AG08395 (cell line): ENCODE measurements at places on chromosomes 11 and 22.
A peak's percentile ranks its signal among the peaks of the same experiment; 100 is the strongest.

DNA sequence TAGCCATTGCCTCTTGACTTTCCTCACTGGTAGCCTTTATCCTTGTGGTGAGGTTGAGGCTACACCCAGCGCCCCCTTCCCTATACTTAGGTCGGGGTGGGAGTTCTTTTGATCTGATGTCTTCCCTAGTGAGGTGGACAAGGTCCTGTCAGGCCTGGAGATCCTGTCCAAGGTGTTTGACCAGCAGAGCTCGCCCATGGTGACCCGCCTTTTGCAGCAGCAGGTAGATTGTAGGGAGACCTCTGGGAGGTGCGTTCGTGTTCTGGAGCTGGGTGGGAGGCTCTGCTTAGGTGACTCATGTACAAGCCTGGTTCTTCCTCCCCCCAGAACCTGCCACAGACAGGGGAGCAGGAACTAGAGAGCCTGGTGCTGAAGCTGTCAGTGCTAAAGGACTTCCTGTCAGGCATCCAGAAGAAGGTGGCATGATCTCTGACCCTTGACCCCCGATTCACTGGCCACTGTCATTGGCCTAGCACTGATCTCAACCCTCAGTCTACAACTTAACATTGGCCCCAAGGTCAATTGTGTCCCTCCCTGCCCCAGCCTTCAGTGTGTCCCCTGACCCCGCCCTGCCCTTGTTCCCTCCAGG is 4.9 kb downstream of the INPPL1 start:
- no peak for DNase-seq

DNA sequence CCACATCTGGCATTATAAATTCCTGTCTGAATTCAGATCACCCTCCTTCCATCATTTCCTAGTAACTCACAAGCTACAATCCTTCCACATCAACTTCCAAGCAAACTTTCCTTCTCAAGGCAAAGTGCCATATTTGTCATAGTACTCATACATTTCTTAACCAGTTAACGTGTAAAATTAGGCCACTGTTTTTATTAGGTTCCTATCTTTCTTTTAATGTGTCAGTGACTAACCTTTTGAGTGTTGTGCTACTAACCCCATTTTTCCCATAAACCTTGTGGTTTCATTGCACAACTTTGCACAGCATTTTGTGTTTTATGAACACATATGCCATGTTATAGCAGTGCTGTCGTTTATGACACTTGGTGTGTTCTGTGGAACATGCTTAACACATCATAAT is 90.1 kb downstream of the KIF18A start:
- peak; percentile 10 for DNase-seq

- DNase-seq: peak; percentile 69
Observed at GRCh38 chr11:64876835-64877341, 1.5 kb downstream of the EHD1 start.

GRCh38 chr11:130390071-130390758 is 38.2 kb downstream of the ADAMTS8 start:
- peak; percentile 75 for DNase-seq

- no peak for DNase-seq
Observed at GRCh38 chr22:22030493-22031182, 48.1 kb upstream of the TOP3B start.

- DNase-seq: peak; percentile 37
Observed at GRCh38 chr11:61392981-61393595, 701 bp downstream of the TMEM216 start.

GRCh38 chr11:59368238-59369022 is 9.7 kb downstream of the OR5AN1 start:
- no peak for DNase-seq

GRCh38 chr11:82303671-82304070 is 430.0 kb downstream of the FAM181B start:
- DNase-seq: no peak

DNA sequence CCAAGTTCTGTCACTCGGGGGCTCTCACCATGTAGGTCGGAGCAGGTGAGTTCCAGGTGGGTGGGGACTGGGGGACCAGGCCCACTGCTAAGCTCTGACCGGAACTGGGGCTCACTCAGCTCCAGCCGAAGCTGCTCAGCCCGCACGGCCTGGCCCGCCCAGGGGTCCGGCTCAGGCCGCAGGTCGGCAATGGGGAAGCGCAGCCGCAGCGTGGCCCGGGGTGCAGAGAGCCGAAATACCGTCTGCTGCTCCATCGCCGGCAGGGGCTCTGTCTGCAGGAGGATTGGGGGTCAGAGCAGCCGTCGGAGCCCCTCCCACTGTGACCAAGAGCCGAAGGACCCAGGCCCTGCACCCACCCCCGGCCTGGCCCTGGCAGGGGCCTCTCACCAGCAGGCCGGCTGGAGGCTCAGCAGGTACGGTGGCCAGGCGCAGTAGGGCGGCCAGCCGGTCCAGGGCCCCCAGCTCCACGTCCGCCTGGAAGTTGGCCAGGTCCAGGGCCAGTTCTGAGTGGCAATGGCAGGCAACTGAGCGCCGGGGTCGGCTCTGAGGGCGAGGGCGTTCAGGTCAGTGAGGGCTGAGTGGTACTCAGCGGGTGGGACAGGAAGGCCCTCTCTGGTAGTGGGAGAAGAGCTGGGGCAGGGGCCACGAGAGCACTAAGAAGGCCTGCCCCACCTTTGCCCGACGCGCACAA is 7.2 kb downstream of the ATG2A start:
- no peak for DNase-seq

- DNase-seq: no peak
Observed at GRCh38 chr11:75664389-75664788, 4.4 kb downstream of the MAP6 start.

- peak; percentile 56 for DNase-seq
Observed at GRCh38 chr22:40911772-40912171, 39.4 kb upstream of the RBX1 start.

GRCh38 chr22:38681582-38682335 is at the start of gene TOMM22:
Gene TOMM22, plus strand, starts transcription at chr22:38681957. Its CDS starts 22 bp downstream, at chr22:38681979.
- DNase-seq: peak; percentile 97

- DNase-seq: peak; percentile 3
Observed at GRCh38 chr11:19244621-19245020, 3.9 kb upstream of the E2F8 start.

DNA sequence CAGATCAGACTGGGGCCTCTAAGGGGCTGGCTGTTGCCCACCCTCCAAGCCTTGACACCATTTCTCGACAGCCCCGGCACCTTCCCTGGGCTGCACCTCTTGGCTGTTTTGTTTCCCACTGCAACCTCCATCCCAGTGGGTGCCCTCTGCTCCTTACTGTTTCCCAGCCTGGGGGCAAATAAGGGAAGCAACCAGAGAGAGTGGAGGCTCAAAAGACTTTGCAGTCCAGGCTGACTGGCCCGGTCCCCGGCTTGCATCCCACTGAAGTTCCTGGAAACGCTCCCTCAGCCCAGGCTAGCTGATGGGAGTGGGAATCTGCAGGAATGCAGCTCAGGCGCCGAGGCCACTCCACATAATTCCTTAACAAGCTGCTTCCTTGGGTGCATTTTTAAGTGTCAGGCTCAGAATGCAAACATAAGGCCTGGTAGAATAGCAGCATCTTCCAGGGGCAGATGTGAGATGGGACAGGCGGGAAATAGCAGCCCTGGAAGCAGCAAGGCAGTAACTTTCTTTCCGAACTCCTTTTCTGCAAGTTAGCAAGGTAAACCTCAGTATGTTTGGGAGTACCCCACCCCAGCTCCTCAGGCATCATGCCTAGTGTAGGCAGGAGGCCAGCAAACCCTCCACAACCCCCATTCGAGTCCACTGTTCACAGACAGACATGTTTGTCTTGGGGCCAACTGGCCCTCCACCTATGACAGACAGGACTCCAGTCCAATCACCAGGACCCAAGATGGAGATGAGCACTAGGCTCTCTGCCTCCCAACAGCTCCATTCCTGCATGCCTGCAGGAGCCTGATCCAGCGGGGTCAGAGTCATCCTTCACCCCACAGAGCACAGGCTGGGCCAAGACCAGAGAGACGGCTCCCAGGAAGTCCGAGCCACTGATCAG is 39.3 kb downstream of the RPL27A start:
- DNase-seq: peak; percentile 43

- peak; percentile 5 for DNase-seq
Observed at GRCh38 chr11:106524436-106524835, 447.0 kb downstream of the AASDHPPT start.

GRCh38 chr11:62344210-62344609 is 7.0 kb downstream of the ASRGL1 start:
- no peak for DNase-seq

DNA sequence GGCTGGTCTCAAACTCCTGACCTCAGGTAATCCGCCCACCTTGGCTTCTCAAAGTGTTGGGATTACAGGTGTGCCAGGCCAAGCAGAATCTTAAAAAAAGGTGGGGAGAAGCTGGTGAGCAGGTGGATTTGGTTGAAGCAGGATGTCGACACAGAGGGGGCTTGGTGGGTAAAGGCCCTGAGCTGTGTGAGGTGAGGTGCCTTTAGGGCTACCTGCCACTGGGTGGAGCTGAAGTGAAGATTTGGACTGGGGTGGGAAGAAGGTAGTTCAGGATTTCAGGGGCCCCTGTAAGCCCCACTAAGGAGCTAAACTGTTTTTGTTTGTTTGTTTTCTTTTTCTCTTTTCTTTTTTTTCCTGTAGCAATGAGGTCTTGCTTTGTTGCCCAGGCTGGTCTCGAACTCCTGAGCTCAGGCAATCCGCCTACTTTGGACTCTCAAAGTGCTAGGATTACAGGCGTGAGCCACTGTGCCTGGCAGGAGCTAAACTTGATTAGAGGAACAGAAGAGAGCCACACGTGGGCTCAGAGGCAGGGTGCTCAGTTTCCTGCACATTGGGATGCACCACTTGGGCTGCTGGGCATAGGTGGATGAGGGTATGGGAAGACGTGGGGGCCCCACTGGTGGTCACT is 6.0 kb downstream of the P2RX6 start:
- peak; percentile 38 for DNase-seq

DNA sequence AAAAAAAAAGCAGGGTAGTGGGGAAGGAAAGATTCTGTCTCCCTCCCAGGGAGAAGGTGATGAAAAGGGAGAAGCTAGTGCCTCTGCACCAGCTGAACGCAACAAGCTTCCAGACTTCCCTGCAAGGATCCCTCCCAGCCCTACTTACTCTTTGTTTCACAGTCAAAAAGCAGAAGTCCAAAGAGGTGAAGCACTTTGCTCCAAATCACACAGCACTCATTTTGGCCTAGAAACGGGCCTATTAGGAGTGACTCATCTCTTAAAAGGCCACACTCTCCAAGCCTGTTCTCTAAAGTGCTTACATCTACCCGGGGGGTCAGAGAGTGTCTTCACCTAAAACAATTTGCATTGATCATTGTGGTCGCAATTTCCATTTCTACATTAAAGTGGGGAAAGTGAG is 17.7 kb upstream of the GRK3 start:
- no peak for DNase-seq
